ENCODE measurements at places on chromosomes 1 and 21.

DNA sequence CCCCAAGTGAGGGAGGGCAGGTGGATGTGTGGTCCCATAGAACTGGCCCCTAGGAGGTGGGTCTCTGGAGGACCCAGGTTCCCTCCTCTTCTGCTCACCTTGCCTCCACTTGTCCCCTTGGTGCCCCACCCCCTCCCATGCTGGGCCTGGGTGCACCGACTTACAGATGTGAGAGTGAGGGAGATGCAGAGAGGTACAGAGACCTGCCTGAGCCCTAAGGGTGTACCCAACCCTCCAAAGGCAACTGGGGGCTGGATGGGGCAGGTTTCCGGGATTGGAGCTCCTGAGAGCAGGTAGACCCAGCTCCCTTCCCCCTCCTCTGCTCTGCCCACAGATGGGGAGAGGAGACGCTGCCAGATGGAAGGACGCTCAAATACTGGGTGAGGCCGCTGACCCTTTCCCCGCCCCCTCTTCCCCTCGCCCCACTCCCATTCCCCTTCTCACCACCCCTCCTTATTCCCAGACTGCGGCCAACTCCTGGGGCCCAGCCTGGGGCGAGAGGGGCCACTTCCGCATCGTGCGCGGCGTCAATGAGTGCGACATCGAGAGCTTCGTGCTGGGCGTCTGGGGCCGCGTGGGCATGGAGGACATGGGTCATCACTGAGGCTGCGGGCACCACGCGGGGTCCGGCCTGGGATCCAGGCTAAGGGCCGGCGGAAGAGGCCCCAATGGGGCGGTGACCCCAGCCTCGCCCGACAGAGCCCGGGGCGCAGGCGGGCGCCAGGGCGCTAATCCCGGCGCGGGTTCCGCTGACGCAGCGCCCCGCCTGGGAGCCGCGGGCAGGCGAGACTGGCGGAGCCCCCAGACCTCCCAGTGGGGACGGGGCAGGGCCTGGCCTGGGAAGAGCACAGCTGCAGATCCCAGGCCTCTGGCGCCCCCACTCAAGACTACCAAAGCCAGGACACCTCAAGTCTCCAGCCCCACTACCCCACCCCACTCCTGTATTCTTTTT is 10.3 kb downstream of the TINAGL1 start:
- DNase-seq: no peak

DNA sequence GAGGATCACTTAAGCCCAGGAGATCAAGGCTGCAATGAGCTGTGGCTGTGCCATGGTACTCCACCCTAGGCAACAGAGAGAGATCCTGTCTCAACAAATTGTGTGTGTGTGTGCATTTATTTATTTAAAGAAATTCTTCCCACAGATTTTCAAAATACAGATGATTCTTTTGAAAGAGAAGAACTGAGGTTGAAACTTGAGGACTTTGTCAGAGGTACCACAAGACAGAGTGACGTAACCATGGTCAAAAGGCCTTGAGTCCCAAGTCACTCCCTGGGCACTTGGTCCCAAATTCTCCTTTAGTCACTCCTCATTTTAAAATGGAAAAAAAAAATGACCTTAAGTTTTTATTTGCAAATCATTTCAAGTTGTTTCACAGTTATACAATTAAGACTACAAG is 57.4 kb downstream of the TIAM1 start:
- no peak for DNase-seq

DNA sequence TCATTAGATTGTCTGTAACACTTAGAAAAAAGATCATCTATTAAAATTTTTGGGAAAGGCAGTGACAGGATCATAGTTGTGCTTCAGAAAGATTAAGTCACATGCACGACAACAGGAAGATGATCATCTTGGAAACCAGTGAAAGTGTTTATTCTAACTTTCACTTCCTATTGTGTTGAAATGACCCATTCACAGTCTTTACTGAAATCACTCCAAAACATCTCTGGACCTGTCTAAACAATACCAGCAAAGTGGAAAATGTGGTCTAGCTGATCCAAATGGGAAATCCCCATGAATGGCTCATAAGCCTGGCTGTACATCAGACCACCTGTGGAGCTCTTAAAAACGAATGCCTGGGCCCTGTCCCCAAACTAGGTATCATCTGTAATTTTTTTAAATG is 111.1 kb upstream of the ETV3 start:
- no peak for DNase-seq

DNA sequence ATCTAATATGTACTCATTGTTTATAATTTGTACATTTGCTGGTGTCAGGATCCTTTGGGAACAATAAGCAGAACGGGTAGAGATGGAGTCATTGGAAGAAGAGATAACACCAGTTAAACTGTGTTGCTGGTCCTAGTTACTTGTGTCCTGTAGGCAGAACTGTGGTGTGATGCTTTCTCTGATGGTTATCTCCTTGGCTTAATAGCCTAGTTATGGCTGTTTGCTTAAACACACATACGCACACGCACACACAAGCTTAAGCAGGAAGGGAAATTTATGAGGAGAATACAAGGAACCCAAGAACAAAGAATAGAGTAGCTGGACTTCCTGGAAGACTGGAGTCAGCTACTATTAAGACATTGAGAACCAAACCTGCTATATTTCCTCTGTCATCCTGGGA is 5.7 kb upstream of the PKN2 start:
- DNase-seq: no peak

GRCh38 chr1:224668984-224669383 is 52.9 kb downstream of the CNIH3 start:
- DNase-seq: no peak

DNA sequence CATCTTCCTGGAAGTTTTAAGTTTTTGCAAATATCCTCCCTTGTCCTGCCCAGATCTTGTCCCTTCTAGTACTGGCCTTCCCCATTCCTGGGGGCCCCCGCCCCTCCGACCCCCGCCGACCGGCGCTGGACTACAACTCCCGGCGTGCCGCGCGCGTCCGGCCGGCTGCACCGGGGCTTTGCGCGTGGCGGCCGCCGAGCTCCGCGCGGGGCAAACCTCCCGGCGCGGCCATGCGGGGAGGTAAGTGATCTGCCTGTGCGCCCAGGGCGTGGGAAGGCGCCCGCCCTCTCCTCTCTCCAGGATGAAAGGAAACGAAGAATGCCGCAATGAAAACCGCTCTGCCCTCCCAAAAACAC is 3.2 kb upstream of the SAMD13 start:
- peak; percentile 43 for DNase-seq

GRCh38 chr21:37565530-37566223 is 199.1 kb downstream of the DYRK1A start:
- no peak for DNase-seq

- no peak for DNase-seq
Measured at GRCh38 chr1:205542367-205542766, 37.9 kb downstream of the CDK18 start.

GRCh38 chr1:186286615-186287315 is 88.3 kb downstream of the TPR start:
- no peak for DNase-seq

DNA sequence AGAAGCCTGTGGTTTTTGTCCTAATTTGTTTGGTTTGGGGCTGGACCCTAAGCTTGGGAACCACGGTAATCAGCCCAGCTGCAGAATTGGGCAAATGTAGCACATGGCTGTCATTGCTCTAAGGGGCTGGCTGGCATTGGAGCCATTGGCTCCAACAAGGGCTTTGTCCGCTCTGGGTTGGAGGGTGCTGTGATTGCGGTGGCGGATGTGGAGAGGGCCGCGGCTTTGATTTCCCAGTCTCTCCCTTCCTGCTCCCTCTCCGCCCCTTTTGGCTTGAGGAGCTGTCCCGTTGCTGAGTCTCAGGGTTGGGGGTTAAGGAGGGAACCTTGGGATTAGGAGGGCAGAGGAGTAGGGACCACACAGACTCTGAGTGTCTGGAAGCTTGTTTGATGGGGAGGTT is 91.7 kb upstream of the CD34 start:
- DNase-seq: no peak

GRCh38 chr1:32605711-32606424 is 44.5 kb downstream of the ZBTB8OS start:
- no peak for DNase-seq

GRCh38 chr21:39796466-39796865 is 51.5 kb downstream of the IGSF5 start:
- DNase-seq: no peak

DNA sequence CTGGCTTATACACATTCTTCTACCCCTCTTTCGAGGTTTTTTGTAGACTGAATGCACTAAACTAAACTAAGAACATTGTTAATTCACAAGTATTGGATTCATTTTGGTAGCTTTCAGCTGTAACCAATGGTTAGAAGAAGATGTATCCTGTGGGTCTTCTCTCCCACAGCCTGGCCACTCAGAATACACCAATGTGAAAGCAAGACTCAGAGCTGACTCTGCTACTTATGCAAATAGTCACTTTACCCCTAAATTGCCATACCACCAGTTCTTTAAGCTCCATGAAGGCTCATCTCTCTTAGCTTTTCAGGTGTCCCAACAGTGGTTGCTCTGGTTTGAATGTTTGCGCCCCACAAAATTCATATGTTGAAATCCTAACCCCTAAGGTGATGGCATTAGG is 60.1 kb downstream of the RGS13 start:
- no peak for DNase-seq

GRCh38 chr1:211939876-211940468 is 95.4 kb downstream of the INTS7 start:
- peak; percentile 27 for DNase-seq

DNA sequence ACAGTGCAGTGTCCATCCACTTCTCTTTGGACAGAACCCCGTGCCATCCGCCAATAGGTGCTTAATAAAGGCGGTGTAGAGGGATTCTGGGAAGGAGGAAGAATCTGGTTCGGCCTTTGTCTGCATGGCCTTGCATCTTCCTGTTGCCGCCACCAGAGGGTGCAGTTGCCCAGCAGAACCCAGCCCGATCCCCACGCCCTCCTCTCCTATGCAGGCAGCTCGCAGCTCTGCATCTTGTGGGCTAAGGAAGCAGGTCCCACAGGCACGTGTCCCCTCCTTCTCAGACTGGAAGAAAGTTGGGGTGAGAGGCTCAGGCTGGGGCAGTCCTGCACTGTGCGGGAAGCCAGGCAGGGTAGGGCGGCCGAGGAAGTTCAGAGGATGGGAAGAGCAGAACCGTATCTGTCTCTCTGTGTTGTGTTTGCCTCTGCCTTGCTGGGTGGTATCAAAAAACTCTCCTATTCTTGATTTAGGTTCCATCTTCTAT is 20.8 kb downstream of the NAV1 start:
- DNase-seq: peak; percentile 61

GRCh38 chr1:111602974-111603373 is 16.6 kb upstream of the RAP1A start:
- no peak for DNase-seq

- no peak for DNase-seq
Measured at GRCh38 chr1:168634951-168635532, 58.6 kb downstream of the XCL1 start.

GRCh38 chr1:184531296-184531695 is 144.5 kb downstream of the C1orf21 start:
- DNase-seq: no peak

DNA sequence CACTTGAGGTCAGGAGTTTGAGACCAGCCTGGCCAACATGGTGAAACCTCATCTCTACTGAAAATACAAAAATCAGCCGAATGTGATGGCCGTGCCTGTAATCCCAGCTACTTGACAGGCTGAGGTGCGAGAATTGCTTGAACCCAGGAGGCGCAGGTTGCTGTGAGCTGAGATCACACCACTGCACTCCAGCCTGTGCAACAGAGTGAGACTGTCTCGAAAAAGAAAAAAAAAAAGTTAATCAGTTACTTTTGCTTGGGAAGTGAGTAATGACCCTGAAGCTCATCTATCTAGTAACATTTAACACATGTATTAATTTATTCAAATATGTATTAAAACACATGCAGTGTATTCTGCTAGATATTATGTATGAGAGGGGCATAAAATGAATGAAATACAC is 49.4 kb downstream of the ZNF326 start:
- no peak for DNase-seq

Measured in activated T-cell treated with anti-CD3 and anti-CD28 coated beads for 48 hours (primary cell).